ENCODE measurements at places on chromosomes 13 and 19.
A peak's percentile ranks its signal among the peaks of the same experiment; 100 is the strongest.

DNA sequence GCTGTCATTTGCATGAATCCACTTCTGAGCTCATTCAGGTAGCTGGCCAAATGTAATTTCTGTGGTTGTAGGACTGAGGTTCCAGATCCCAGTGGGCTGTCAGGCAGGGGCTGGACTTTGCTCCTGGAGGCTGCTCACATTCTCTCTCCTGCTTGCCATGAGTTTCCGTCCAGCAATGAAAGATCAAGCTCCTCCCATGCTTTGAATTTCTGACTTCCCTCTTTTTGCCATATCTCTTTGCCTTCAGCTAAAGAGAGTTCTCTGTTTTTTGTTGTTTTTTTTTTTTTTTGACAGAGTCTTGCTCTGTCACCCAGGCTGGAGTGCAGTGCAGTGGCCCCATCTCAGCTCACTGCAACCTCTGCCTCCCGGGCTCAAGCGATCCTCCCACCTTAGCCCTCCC is 76.9 kb downstream of the ING1 start:
- DNase-seq: no peak

- no peak for DNase-seq
Observed at GRCh38 chr13:104372095-104372655, 1306.0 kb upstream of the SLC10A2 start.

GRCh38 chr13:71863254-71863865 is 3.6 kb downstream of the DACH1 start:
- DNase-seq: no peak

DNA sequence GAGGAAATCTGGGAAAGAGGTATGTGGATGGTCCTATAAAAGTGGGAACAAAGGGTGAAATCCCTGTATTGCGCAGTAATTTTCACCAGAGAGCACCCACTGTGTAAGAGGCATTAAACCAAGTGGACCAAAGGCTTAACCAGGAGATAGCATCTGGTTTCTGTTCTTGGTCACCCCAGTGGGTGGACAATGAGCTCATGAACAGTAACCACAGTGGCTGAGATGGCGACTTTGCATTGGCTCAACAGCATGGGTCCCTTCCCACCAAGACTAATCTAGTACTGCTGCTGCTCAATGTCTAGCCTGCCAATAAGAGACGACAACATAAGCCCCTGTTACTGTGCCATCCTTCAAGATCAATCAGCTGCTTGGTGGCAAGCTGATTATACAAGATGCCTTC is 36.6 kb downstream of the CCDC169 start:
- no peak for DNase-seq

- DNase-seq: peak; percentile 75
Observed at GRCh38 chr19:48635263-48635965, 1.8 kb downstream of the DBP start.

DNA sequence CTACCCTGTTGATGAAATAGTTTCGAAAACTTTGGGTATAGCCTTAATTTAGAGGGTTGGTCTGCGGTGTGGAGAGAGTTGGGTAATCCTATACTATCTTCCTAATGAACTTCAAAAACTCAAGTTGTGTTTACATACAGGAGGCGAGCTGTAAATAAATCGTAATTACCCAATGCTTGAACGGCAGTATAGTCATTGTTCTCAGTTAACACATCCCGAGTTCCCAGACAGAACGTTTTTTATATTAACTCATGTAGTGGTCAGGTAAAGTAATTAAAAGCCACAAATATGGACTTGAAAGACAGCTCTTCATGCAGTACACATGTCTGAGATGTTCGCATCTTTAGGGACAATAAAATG is 1.5 kb downstream of the PDS5B start:
- no peak for DNase-seq

- no peak for DNase-seq
Observed at GRCh38 chr19:35816262-35816661, 3.6 kb upstream of the PRODH2 start.

GRCh38 chr13:48295271-48295670 is 8.3 kb upstream of the RB1 start:
- no peak for DNase-seq

GRCh38 chr19:40668991-40669614 is 21.3 kb downstream of the NUMBL start:
- DNase-seq: no peak
